ENCODE measurements at places on chromosomes 4 and X.
A peak's percentile ranks its signal among the peaks of the same experiment; 100 is the strongest.

GRCh38 chr4:89586864-89587263 lies 250.1 kb downstream of the SNCA start:
- peak; percentile 2 for DNase-seq

- DNase-seq: no peak
Observed at GRCh38 chr4:145523117-145523516, 41.5 kb downstream of the SMAD1 start.

DNA sequence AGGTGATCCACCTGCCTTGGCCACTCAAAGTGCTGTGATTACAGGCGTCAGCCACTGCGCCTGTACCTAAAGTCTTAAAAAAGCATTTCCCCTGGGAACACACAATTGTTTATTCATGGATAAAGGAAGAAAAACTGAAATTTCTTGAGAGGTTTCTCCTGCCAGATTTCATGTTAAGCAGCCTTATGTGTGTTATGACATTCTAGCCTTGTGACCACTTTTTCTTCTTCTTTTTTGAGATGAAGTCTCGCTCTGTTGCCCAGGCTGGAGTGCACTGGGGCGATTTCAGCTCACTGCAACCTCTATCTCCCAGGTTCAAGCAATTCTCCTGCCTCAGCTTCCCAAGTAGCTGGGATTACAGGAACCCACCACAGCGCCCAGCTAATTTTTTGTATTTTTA lies 57.8 kb upstream of the PLAC8 start:
- no peak for DNase-seq

DNA sequence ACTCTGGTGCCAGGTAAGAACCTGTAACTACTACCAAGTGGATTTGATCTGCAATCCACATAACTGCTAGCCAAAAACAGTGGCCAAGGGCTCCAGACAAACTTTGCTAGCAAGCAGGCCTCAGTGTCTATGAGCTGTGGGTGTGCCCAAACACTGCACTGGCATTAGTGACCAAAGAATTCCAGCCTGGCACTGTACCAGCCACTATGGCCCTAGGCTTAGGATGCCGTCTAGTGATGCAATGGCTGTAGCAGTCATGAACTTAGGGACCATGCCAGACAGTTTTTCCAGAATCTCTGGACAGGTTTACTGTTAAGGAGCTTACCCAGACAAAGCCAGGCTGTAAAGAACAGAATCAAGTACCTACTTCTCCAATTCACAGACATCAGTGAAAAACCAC lies 33.7 kb upstream of the PRR27 start:
- DNase-seq: no peak

- no peak for DNase-seq
Observed at GRCh38 chr4:187124331-187124730, 400.7 kb upstream of the FAT1 start.

- DNase-seq: no peak
Observed at GRCh38 chr4:73589261-73589847, 30.9 kb downstream of the RASSF6 start.

GRCh38 chr4:7988437-7988836 lies 48.8 kb upstream of the AFAP1 start:
- DNase-seq: no peak

DNA sequence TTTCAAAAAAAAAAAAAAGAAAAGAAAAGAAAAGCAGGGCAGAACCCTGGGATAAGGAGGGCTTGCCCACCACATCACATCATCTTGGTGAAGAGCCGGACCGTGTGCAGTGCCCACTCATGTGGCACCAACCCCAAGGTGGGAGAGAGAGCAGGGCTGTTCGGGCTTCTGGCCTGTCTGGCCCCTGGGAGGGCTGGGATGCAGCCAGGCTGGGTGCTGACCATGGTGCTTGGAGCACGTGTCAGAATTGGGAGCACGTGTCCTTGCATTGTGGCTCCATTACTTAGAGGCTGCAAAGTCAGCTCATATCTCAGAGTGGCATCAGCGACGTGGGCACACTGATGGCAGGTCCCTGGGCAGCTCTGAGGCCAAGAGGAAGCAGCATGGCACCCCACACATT lies 100.9 kb upstream of the AFAP1 start:
- no peak for DNase-seq

DNA sequence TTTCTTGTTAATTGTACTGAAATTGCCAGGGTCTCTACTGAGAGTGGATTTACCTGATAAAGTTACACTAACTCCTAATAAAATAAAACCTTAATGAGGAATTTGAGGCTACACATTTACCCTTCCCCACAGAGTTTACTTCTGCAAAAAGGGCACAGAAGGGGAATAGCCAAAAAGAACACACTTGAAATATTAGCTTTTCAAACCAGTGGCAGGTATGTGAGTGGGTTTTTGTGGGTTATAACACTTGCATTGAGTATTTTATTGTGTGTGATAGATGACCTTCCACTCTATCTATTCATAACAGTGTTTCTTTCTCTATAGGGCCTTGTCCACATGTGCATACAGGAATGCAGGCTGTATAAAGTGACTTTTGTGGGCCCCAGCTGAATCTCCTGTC lies 5.0 kb upstream of the GPR174 start:
- no peak for DNase-seq

GRCh38 chr4:111066001-111066400 lies 443.1 kb upstream of the PITX2 start:
- no peak for DNase-seq

DNA sequence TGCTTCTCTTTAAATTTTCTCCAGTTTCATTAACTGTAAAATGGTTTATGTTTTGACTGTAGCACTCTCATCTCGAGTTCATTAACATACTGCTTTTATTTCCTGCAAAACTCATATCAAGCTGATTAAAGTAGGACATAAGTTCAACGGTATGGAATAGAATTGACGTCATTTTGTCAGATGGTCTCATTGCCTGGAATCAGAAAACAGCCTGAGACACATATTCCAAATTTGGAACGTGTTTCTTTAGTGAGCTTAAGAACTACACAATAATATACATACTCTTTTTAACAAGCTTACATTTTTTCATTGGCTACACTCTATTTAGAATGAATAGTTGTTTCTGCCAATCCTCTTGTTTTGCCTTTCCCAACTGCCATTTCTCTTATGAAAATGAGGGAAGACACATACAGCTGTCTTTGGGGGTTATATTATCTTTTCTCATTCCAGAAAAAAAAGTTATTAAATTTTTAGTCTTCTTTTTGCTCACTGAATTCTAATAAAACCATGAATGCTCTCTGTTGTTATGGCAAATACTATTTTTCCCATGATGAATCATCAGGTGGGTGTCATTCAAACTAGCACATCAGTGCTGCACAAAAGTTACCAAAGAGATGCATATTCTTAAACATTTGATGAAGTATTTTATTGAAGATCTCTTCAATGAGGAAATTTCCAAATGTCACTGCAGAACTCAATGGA lies 162.8 kb downstream of the GABRB1 start:
- DNase-seq: no peak

DNA sequence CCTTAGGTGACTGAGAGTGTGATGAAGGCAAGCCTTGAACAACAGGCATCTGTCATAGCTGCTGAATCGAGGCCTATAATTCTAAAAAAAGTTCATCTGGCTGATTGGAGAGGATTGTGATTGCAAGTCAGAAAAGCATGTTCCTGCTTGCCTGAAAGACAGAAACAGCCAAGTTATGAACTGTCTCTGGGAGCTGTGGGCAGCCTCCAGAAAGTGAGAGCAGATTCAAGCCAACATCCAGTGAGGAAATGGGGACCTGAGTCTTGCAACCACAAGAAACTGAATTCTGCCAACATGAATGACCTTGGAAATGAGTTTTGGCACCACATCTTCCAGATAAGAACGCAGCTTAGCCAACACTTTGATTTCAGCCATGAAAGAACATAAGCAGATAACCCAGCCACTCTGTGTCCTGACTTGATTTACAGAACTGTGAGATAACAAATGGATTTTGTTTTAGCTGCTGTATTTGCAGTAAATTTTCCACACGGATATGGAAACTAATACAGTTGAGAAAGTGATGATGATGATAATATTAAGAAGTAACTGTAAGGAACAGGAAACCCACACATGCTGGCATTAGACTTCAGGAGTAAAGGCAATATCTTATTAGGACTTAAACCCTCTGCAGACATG lies 240.3 kb upstream of the NDST3 start:
- no peak for DNase-seq

DNA sequence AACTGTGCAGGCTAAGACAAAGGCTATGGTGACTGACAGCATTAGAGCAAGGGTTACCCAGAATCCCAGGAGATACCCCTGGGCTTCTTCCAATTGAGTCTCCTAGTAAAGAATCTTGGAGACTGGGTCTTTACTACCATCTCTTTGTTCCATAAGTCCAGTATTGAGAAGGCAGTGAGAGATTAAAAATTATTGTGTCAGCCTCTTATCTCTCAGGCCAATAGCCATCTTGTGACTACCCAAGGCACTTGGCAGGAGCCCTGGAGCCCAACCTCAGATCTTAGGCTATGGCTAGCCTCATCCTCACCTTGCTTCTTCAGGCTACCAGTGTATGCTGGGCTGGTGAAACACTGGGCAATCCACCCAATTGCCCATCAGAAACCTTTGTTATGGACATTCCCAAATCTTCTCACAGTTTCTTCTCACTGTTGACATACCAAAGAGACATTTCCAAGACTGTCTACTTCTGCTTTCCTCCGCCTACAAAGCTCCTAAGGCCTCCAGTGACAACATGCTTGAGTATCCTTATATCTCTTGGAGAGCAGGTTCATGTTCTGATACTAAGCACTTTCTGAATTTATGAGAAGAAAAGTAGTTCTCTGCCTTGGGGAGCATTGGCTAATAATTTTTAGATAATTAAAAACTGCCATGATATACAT lies 76.3 kb upstream of the STIM2 start:
- DNase-seq: no peak

DNA sequence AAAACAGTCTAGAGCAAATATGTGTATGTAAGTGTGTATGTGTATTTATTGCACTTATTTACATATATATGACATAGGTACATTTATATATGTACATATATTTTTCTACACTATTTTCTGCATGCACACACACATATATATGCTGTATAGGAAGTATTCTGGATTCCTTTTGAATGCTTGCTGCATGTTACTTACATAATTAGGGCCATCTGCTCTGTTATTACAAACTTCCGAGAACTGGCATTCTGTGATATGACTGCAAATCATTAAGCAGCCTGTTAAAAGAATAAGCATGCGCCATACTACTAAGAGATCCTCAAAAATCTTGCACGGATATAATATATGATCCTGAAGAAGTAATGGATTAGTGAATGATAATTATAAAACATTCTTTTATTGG lies 1157.6 kb upstream of the TENM3 start:
- no peak for DNase-seq

DNA sequence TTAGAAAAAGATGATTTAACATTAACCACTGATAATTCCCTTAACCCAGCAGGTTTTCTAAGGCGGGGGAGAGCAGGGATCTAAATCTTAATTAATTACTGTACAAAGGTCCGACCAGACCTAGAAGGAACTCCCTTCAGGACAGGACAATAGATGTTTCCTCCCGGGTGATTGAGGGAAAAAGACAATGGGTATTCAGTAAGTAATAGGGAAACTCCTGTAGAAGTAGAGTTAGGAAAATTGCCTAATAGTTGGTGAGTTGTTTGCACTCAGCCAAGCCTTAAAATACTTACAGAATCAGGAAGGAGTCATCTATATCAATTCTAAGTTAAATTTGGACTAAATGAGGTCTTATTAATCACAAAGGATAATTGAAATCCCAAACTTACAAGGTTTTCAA lies 5.8 kb upstream of the SRD5A3 start:
- DNase-seq: no peak

DNA sequence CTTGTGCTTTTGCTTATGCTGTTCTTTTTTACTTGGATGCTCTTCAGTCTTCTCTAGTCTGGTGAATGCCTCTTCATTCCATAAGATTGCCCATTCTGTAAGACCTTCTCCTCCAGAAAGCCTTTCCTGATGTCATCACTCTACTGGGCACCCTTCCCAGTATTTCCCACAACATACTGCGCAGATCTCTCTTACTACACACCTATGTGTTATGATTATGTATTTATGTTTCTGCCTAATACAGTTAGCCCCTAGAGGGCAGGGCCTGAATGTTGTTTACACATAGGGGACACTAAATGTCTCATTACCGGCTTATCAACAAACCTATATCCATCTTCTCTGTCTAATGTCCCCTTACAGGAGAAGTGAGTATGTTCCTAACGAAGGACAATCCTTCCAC lies 21.1 kb downstream of the AIFM1 start:
- DNase-seq: no peak

DNA sequence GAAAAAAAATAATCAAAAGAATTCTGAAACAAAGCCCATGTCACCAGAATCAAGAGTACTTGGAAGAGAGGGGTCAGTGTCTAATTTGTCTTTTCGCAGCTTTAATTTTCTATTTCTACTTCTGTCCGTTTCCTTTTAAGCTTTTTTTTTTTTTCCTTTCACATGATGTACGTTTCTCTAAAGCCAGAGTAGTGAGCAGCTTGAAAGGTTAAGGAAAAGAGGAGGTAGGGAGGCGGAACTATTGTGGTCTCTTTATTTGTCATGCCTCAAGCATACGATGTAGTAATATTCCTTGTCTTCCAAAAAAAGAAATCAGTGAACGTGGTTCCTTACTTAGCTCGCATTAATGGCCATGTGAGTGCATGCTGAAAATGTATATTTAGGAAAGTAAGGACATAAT lies 311.5 kb downstream of the TENM3 start:
- no peak for DNase-seq

DNA sequence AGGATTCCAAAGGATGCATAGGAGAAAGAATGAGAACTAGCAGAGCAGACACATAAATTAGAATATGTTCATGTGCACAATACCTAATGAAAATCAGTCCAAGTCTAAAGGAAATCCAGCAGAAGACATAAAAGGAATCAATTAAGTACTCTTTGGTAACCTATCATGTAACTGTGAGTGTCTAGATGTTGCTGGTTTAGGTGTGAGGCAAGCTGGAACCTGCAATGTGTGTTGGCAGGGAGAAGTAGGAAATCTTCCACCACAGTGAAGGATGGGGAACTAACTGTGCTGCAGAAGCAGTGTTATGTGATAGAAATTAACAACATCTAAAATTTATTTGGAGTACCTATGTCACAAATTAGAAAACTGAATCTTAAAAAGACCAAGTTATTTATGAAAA lies 330.8 kb upstream of the DKK2 start:
- DNase-seq: no peak

DNA sequence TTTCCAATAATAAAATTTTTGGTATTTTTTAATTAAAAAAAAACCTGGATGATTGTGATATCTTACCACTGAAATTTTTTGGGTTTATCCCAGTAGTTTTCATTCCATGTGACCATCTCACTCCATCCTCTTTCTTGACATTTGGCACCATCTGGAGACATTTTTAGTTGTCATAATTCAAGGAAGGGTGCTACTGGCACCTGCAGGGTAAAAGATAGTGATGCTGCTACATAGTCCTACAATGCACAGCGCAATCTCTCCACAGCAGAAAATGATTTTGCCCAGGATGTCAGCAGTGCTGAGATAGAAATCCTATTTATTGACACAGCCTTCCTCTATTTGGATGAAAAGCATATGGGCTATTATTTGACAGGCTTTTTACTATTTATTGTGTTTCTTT lies 79.3 kb downstream of the RBPJ start:
- no peak for DNase-seq
